CD4-positive, alpha-beta T cell treated with Interleukin-15 for 1 hour (primary cell): ENCODE measurements at places on chromosomes 5 and 9.

DNA sequence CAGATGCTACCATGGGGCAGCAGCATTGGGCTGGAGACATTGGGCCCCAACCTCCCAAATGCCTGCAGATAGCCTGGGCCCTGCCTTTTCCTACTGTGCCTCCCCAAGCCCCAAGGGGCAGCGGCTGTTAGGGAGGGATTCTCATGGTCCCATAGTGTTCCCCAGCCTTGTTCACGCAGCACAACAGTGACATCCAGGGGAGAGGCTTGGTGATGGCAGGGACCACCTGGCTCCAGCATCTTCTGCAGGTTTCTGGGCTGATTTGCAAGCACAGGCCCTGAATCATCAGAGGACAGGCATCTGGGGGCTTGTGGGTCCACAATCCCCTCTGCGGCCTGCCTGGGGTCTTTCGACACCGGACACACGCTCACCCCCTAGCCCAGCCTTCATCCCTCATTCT, 354.6 kb downstream of the SLIT3 start:
- no peak for DNase-seq

GRCh38 chr9:88072831-88073375, 65.4 kb downstream of the SPATA31C2 start:
- no peak for DNase-seq

- no peak for DNase-seq
Measured at GRCh38 chr5:6572825-6573380, 59.9 kb downstream of the NSUN2 start.

- no peak for DNase-seq
Measured at GRCh38 chr9:37337301-37337890, 85.1 kb upstream of the GRHPR start.

- DNase-seq = no peak
Measured at GRCh38 chr5:24232929-24233498, 411.8 kb downstream of the CDH10 start.

DNA sequence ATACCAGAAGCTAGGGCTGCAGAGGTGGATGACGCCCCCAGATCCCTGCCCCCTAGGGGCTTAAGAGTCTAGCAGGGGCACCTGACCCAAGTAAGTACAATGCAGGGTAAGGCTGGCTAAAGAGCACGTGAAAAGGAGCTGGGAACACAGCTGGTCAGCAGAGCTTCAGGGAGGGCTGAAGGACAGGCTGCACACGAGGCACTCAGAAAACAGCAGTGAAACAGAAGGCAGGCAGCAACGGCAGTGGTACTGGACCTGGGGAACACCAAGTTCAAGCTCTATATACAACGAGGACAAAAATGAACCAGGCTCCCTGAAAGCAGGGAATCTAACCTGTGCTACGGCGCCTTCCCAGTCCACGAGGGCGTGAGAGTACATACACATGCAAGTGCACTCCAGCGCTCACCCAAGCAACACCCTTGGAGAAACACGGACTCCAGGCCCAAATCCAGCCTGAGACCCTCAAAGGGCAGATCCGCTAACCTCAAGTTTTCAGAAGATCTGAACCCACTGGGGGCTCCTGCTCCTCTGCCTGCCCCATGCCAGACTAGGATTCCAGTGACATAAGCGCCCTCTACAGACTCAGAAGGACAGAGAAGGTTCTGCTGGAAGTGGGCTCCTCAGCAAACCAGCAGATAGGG, 57.4 kb downstream of the PSMB7 start:
- no peak for DNase-seq

DNA sequence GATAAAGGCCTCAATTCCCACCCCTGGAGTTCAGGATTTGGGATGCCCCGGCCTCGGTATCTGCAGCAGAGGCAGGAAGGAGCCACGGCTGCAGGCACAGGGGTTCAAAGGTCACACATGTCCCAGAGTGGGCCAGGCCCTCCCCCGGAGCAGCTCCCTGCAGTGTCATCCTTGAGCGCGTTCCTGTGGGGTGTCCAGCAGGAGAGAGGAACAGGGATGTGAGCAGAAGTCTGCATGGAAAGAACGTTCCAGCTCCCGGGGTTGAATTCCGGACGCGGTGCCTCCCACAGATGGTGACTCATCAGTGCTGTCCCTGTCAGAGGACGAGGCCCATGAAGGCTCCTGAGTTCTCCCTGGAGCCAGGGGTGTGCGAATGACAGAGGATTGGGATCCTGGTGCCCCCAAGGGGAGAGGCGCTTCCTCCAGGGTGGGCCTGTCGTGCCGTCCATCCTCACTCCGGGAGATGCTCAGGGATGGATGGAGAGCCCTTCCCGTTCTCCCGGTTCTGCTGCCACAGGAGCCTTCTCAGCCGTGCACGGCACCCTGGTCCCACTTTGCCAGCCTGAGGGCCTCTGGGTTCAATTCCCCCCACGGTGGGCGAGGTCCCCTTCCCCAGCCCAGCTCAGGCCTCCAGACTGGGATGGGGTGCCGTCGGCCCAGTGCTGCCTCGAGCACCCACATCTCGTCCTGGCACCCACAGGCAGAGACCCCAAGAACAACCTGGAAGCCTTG, 3.1 kb downstream of the LCN1 start:
- DNase-seq = no peak

DNA sequence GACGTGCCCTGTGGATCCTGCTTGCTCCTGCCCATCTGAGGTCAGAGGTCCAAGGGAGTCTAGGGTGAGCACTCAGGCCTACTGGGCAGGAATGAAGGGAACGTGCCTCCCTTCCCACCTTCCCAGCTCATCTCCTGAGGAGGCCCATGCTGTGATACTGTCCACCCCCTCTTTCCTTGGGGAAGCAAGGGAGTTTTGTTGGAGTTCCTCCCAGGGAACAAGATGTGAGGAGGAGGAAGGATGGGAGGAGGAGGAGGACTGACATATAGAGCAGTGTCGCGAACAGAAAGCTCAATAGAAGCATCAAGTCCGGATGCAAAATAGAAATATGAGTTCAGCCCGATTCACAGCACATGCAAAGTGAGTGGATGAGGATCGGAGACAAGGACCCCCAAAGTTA, 41.0 kb downstream of the SLC6A7 start:
- no peak for DNase-seq

DNA sequence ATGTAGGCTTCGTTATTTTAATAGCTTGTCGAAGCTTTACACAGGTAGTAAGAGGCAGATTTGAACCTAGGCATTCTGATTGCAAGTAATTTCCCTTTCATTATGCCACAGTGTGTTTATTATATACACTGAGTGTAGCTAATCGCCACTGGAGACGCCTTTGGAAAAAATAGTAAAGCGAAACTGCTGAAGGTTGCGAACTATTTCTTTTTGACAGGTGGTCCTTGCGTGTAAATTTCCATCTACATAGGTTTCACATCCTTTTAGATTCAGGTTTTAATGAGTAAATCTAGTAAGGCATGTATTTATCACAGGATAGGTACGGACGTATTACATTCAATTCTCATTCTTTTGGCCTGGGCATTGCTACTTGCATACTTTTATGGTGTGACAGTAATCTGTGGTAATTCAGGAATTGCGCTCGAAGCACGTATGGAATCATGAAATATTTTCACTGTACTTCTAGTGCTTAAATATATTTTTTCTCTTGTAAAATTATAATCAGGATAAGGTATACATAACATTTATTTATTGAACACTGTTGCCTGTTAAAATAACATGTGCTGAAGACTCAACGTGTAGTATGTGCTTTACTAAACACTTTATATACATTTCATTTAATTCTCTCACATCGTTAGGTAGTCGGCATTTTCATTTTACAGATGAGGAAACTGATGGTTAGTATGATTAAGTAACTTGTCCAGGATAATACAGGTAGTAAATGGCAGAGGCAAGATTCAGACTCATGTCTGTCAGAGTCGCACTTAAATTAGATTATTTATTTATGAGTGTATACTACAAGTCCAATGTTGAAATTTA, 1.8 kb downstream of the MARCHF6 start:
- DNase-seq = no peak

DNA sequence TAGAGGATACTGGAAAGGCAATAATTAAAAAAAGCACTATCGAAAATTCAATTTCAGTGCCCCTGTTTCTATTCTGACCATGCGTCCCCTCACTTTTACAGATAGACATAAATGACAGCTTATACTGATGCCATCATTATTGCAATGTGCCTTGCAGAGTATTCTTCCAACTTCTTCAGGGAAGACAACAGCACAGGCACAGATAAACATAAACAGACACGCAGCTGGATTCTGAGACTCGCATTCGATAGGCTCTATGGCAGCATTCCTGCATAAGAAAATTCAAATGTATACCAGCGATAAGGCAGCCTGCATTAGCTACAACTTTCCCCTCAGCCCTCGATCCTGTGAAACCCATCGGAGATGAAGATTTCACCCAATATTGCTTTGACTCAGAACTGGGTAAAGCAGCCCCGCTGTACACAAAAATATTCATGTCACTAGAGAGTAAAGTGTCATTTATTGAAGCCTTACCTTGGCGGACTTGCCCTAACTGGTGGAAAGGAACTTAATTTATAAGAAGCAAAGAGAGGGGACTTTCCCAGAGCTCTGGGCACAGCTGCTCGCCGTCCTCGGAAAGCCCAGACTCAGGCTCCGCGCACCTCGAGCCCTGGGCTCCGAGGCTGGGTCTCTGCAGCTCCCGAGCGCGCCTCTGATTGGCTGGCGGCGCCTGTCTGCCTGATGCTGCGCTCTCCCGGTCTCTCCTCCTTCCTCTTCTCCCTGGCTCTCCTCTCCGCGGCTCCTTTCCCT, at the start of gene CDH18:
CDH18 (minus strand) TSS at position 589 of the 750 bp plus-strand sequence. CDS start 149,214 bp downstream, outside the sequence.
- no peak for DNase-seq

DNA sequence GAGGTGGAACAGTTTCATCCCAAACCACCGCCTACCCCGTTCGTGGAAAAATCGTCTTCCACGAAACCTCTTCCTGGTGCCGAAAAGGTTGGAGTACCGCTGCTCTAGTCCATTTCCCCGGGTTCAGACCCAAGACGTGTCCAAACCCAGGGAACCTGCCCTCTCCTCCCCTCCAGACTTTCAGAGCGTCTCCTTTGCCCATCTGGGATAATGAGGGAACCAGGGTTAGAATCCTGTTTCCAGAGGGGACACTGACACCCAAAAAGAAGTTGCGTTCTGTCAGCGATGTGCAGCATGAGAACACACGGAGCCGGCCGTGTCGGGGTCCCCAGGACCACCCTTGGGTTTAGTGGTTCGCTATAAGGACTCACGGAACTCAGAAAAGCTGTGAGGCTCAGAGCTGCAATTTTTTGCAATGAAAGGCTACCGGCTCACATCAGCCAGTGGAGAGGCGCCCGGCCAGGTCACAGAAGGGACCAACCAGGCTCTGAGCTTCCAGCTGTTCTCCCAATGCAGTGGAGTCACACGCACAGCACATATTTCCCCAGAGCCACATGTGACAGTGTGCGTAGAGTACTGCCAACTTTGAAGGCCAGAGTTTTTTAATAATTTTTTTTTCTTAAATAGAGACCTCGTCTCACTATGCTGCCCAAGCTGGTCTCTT, 19.4 kb downstream of the LAMC3 start:
- DNase-seq = no peak

DNA sequence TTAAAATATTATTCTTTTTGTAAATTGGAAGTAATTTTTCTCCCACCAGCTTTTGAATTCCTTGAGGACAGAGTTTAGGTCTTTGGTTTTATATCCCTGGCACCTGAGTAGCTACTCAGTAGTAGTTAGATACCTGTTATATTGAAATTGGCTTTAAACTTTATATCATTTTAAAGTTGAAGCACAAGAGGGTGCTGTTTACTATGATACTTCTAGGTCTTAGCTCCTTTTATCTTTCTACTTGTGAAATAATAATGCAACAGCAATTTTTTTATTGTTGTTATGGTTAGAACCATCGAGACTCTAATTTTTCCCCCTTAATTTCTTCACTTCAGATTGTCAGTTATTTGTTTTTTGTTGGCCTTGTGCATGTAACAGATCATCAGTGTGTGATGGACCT, 46.3 kb downstream of the AP3S1 start:
- DNase-seq = no peak

- no peak for DNase-seq
Measured at GRCh38 chr5:14440582-14441431, 140.8 kb upstream of the OTULINL start.

DNA sequence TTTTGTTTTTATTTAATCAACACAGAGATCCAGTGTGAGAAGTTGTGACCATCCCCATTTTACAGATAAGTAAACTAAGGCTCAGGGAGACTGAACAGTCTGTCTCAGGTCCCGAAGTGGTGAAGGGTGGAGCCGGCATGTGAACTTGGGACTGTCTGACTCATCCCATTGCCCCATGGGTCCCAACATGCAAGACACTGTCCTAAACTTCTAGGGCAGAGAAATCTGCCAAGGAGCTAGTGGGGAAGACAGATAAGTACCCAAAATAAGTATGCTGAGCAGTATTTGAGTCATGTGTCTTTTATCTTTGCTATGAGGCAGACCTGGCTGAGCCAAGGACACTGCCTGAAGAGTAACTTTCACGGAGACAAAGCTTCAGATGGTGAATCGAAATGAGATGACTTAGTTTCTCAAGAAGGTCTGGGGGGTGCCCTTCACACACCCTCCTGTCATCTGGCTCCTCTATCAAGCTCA, 64.3 kb upstream of the SLC25A51 start:
- DNase-seq = no peak
